ENCODE measurements at places on chromosomes 7 and 10.

GRCh38 chr10:99551158-99551557, 18.4 kb downstream of the NKX2-3 start:
- no peak for DNase-seq

- no peak for DNase-seq
These were observed 2.0 kb upstream of the FEZF1 start for GRCh38 chr7:122306320-122307227.

GRCh38 chr7:107037717-107038603, 6.5 kb upstream of the PRKAR2B start:
- no peak for DNase-seq

DNA sequence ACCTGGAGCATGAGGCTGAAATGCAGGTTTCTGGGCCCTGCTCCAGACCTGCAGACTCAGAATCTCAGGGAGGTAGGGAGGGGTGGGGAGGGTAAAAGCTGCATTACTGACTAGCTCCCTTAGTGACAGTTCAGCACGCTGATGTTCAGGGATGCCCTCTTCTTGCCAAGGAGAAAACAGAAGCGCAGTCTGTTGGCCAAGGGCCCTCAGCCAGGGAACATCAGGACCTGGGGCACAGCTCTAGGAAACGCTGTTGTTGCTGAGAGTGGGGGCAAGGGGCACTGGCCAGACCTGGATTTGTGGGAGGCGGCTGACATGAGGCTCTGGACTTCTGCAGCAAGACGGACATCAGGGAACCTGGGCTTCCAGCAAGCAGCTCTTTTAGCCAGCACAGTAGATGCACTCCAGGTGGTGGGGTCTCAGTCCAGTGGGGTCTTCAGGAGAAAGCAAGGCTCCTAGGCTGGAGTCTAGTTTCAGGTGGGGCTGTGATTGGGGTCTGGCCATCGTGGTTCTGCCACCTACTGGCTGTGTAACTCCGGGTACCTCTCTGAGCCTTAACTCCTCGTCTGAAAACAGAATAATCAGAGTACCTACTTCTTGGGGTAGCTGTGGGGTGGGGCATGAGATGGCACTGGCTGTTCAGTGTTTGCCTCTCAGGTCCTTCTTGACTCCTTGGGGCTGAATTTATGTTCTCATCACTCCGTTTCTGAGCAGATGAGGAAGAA, 72.9 kb upstream of the PRLHR start:
- no peak for DNase-seq

- no peak for DNase-seq
These were observed 111.6 kb downstream of the PKD1L1 start for GRCh38 chr7:47836503-47837202.

Measured in activated T-cell treated with anti-CD3 and anti-CD28 coated beads, Interleukin-2, amount 50 U/mL, for 1 hour (primary cell).